ENCODE measurements at places on chromosomes 16 and 17.

- no peak overlapping the region for H3K4me3 ChIP-seq
- no peaks in the 10 kb centered on the region for H3K27me3 ChIP-seq
- no peaks in the 10 kb centered on the region for H3K36me3 ChIP-seq
- no peak overlapping the region for H3K27ac ChIP-seq
- no peaks in the 10 kb centered on the region for H3K4me1 ChIP-seq
These were observed 241.3 kb upstream of the TBX2 start for GRCh38 chr17:61158376-61158775.

DNA sequence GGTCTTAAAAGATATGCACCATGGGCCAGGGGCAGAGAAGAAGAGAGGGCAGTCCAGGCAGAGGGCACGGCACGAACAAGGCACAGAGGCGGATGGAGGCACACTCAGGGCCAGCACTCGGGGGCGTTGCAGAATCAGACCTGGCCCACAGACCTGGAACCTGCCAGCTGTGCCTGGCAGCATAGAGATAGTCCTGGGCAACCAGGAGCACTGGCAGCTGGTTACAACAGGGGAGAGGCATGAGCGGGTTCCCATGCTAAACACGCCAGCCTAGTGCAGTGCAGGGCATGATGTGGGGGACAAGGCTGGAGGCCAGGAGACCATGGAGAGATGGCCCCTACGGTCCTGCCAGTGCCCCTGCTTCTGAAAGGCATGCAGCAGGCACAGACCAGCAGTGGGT lies 56.9 kb upstream of the RBFOX3 start:
- no peak overlapping the region for H3K27ac ChIP-seq
- H3K36me3 ChIP-seq: no peaks in the 10 kb centered on the region
- H3K27me3 ChIP-seq: no peaks in the 10 kb centered on the region
- peaks cover 6% of the 10 kb centered on the region for H3K4me1 ChIP-seq
- no peak for DNase-seq
- H3K4me3 ChIP-seq: no peak overlapping the region

DNA sequence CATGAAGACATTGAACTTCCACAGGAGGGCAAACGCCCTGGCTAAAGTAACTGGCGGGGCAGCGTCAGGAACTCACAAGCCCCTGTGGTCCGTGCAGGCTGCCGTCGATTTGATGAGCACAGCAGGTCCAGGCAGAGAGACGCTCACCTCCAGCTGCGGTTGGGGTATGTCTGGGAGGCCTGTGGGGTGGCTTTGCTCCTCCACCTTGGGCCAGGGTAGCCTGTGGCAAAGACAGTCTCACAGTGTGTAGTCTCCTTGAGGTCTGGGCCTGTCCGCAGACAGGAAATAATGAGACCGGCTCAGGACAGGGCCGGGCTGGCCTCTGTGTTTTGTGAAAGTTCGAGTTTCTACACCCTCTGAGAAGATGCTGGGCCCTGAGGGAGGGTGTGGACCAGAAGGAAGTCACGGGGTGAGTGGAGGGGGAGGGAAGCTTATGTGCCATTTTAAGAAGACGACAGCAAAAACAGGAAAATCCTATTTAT lies 103.3 kb downstream of the METRNL start:
- H3K27me3 ChIP-seq: no peaks in the 10 kb centered on the region
- no peak overlapping the region for H3K27ac ChIP-seq
- no peaks in the 10 kb centered on the region for H3K36me3 ChIP-seq
- no peak overlapping the region for H3K4me3 ChIP-seq
- H3K4me1 ChIP-seq: peaks cover 11% of the 10 kb centered on the region

DNA sequence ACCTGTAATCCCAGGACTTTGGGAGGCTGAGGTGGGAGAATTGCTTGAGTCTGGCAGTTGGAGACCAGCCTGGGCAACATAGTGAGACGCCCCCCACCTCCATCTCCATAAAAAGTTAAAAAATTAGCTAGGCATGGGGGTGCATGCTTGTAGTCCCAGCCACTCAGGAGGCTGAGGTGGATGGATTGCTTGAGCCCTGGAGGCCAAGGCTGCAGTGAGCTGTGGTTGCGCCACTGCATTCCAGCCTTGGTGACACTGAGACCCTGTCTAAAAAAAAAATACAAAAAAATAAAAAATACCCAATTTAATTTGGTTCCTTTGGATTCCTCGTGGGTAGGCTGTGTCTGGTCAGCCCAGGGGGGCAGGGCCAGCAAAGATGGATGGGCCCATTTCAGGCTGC lies 26.1 kb upstream of the TAC4 start:
- H3K27me3 ChIP-seq: peaks cover 4% of the 10 kb centered on the region
- no peak overlapping the region for H3K4me3 ChIP-seq
- no peak for DNase-seq
- no peak overlapping the region for H3K27ac ChIP-seq
- H3K36me3 ChIP-seq: no peaks in the 10 kb centered on the region
- no peaks in the 10 kb centered on the region for H3K4me1 ChIP-seq

GRCh38 chr17:68441070-68441770 lies 16.1 kb downstream of the WIPI1 start:
- peak overlapping the region; percentile 84 for H3K27ac ChIP-seq
- H3K36me3 ChIP-seq: peaks cover 8% of the 10 kb centered on the region
- no peak overlapping the region for H3K4me3 ChIP-seq
- peaks cover 46% of the 10 kb centered on the region for H3K4me1 ChIP-seq
- H3K27me3 ChIP-seq: no peaks in the 10 kb centered on the region
- DNase-seq: peak; percentile 94

DNA sequence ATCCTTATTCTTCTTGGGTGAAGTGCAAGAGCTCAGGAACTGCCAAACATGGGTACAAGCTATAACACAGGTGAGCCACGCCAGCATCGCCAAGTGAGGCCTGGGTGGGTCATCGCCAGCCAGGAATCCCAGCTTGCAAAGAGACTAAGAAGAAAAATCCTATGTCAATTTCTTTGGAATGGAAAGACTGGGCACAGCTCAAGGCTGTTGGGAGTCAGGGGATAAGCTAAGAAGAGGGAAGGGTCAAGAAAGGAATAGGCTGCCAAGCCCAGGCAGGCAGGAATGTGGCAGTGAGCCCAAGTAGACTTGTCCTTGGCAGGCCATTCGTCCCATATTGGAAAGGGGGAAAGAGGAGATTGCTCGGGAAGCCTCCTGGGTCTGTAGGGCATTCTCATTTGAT lies 191.4 kb upstream of the CDH5 start:
- no peak overlapping the region for H3K4me3 ChIP-seq
- no peaks in the 10 kb centered on the region for H3K36me3 ChIP-seq
- no peak for DNase-seq
- no peaks in the 10 kb centered on the region for H3K4me1 ChIP-seq

GRCh38 chr17:81341516-81342268 lies 46.6 kb upstream of the SLC38A10 start:
- H3K36me3 ChIP-seq: no peaks in the 10 kb centered on the region
- H3K27ac ChIP-seq: peak overlapping the region; percentile 62
- H3K4me1 ChIP-seq: peaks cover 31% of the 10 kb centered on the region
- H3K27me3 ChIP-seq: no peaks in the 10 kb centered on the region

- no peak overlapping the region for H3K27ac ChIP-seq
- DNase-seq: no peak
- no peaks in the 10 kb centered on the region for H3K27me3 ChIP-seq
- H3K4me3 ChIP-seq: no peak overlapping the region
- H3K4me1 ChIP-seq: peaks cover 2% of the 10 kb centered on the region
These were observed 50.6 kb downstream of the RNF112 start for GRCh38 chr17:19461681-19462080.

DNA sequence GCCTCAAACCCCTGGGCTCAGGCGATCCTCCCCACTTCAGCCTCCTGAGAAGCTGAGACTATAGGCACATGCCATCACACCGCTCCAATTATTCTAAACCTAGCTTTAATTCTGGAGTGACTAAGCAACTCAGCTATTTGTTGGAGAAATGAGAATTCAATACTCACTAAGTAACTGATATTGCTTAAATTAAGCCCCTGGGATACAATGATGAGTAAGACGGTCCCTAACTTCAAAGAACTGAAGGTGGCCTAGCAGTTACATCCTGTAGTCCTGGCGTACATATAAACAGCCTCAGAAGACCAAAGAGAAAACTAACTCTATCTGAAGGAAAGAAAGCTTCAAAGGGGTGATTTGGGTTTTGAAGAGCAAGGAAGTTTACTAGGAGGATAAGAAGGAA lies 25.0 kb downstream of the XPO6 start:
- H3K27ac ChIP-seq: no peak overlapping the region
- H3K36me3 ChIP-seq: peaks cover 2% of the 10 kb centered on the region
- no peak overlapping the region for H3K4me3 ChIP-seq
- H3K4me1 ChIP-seq: peaks cover 6% of the 10 kb centered on the region

GRCh38 chr17:50977487-50978159 lies 111.5 kb upstream of the TOB1 start:
- H3K36me3 ChIP-seq: peaks cover 2% of the 10 kb centered on the region
- DNase-seq: no peak
- peak overlapping the region; percentile 48 for H3K27ac ChIP-seq

DNA sequence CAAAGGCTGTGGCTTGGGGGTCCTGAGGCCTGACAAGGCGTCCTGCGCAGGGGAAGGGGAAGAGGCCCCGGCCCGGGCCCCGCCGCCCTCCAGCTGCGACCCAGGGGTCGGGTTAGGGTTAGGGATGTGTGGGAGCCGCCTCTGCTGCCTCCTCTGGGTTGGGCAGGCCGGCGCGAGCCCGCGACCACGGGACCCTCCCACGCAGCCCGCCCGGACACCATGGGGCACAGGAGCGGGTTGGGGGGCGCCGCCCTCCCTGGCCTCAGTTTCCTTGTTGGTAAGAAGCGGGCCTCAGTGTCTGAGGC lies 386 bp downstream of the CIAO3 start:
- peak overlapping the region; percentile 27 for H3K27ac ChIP-seq
- H3K4me1 ChIP-seq: peaks cover 10% of the 10 kb centered on the region
- no peak for DNase-seq
- H3K36me3 ChIP-seq: peaks cover 21% of the 10 kb centered on the region
- peak overlapping the region; percentile 70 for H3K4me3 ChIP-seq
- H3K27me3 ChIP-seq: no peaks in the 10 kb centered on the region

DNA sequence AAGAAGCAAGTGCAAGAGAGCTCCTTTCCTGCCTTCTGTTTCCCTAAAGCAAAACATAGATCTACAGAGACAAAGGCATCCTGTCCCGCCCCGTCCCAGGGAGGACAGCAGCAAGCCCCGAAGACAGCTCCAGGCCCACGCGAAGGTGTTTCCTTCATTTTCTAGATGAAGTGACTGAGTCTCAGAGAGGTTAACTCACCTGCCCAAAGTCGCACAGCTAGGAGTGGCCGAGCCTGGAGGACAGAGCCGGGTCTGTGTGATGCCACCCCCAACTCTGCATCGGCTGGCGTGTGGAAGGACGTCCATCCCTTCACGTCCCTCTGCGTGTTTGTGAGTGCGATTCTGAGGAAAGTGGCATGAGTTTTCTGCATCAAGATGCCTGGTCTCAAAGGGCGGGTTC lies 187.2 kb upstream of the CHMP6 start:
- no peak for DNase-seq
- no peaks in the 10 kb centered on the region for H3K4me1 ChIP-seq
- no peak overlapping the region for H3K27ac ChIP-seq

- H3K4me3 ChIP-seq: peak within 1 kb of the TSS; percentile 99
- H3K4me1 ChIP-seq: peaks cover 23% of the 10 kb centered on the region
- H3K27ac ChIP-seq: peak within 1 kb of the TSS; percentile 99
- H3K27me3 ChIP-seq: no peaks in the 10 kb centered on the region
These were observed at the start of gene RPL19 for GRCh38 chr17:39200070-39200879. Gene RPL19, plus strand, starts transcription at chr17:39200283. Its CDS starts 62 bp downstream, at chr17:39200345.

GRCh38 chr17:49680314-49680713 lies 2.4 kb upstream of the SPOP start:
- H3K4me3 ChIP-seq: no peak overlapping the region
- H3K27me3 ChIP-seq: no peaks in the 10 kb centered on the region
- H3K27ac ChIP-seq: no peak overlapping the region
- no peak for DNase-seq
- peaks cover 10% of the 10 kb centered on the region for H3K4me1 ChIP-seq

GRCh38 chr17:57918017-57918895 lies 37.0 kb downstream of the CUEDC1 start:
- H3K4me1 ChIP-seq: peaks cover 11% of the 10 kb centered on the region
- DNase-seq: no peak
- H3K4me3 ChIP-seq: no peak overlapping the region
- no peaks in the 10 kb centered on the region for H3K27me3 ChIP-seq
- no peak overlapping the region for H3K27ac ChIP-seq

GRCh38 chr16:89847940-89848297 lies 19.6 kb downstream of the SPIRE2 start:
- DNase-seq: no peak
- H3K36me3 ChIP-seq: no peaks in the 10 kb centered on the region
- H3K27ac ChIP-seq: no peak overlapping the region
- H3K27me3 ChIP-seq: no peaks in the 10 kb centered on the region
- no peaks in the 10 kb centered on the region for H3K4me1 ChIP-seq

GRCh38 chr16:85634747-85635544 lies 21.8 kb downstream of the GSE1 start:
- H3K4me3 ChIP-seq: no peak overlapping the region
- no peaks in the 10 kb centered on the region for H3K36me3 ChIP-seq
- no peaks in the 10 kb centered on the region for H3K27me3 ChIP-seq
- DNase-seq: no peak
- no peak overlapping the region for H3K27ac ChIP-seq

GRCh38 chr16:14043278-14043677 lies 27.8 kb upstream of the MRTFB start:
- H3K27me3 ChIP-seq: no peaks in the 10 kb centered on the region
- H3K27ac ChIP-seq: peak overlapping the region; percentile 56
- DNase-seq: no peak
- no peak overlapping the region for H3K4me3 ChIP-seq
- no peaks in the 10 kb centered on the region for H3K36me3 ChIP-seq

DNA sequence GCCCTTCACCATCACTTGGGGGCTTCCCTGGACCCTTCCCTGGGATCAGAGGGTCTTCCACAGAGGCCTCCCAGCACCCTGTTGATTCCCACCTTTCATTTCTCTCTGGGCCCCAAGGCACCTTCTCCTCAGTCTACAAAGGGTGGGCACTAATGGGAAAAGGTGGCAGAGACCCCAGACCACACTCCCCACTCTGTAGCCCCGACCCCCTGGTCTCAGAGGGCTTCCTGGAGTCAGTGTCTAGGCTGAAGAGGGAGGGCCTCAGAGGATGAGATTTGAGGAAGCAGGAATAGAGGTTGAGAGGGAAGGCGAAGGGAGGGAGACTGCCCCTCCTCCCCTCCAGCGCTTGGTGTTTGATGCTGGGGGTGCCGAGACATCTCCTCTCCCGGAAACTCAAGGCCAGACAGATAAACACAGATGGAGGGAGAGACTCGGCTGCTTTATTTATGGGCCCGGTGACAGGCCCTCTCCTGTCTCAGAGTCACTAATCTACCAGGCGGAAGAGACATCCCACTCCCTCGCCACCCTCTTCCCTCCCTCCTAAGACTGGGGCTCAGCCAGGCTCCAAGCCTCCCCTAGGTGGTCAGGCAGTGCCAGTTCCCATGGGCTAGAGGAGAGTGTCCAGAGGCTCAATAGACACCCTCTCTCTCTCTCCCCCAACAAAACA lies 18.5 kb upstream of the SP2 start:
- H3K4me1 ChIP-seq: peaks cover 7% of the 10 kb centered on the region
- no peak overlapping the region for H3K27ac ChIP-seq
- no peak for DNase-seq
- H3K4me3 ChIP-seq: no peak overlapping the region
- no peaks in the 10 kb centered on the region for H3K36me3 ChIP-seq
- H3K27me3 ChIP-seq: peaks cover 27% of the 10 kb centered on the region

Data from endothelial cell of umbilical vein (primary cell).